Heart right ventricle (tissue), 16 donors: ENCODE measurements at places on chromosomes 5 and 9. TPM values are rescaled to one million over a fixed set of nuclear protein-coding genes. Genes with fewer than 3 reads are reported as not detected.

DNA sequence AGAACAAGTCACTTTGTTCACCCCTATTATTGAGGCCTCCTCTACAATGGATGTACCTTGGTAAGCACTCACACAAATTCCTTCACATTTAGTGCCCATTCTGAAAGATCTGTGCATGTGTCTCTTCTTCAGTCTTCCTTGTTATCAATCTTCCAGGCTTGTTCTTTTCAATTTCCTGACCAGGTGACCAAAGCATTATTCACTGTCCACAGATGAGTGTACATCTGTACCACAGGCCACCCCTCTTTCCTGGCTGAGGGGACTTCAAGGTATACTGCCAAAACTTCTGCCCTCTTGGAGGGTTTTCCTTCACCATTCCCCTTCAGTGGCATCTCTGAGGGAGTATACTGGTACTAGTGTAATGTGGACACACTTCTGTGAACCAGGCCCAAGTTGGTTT, 25.5 kb upstream of the STOM start:
- H3K4me3 ChIP-seq, result no peak overlapping the region
- H3K27ac ChIP-seq, result no peak overlapping the region
- H3K27me3 ChIP-seq, result no peaks in the 10 kb centered on the region
- no peaks in the 10 kb centered on the region for H3K36me3 ChIP-seq
- no peaks in the 10 kb centered on the region for H3K4me1 ChIP-seq

DNA sequence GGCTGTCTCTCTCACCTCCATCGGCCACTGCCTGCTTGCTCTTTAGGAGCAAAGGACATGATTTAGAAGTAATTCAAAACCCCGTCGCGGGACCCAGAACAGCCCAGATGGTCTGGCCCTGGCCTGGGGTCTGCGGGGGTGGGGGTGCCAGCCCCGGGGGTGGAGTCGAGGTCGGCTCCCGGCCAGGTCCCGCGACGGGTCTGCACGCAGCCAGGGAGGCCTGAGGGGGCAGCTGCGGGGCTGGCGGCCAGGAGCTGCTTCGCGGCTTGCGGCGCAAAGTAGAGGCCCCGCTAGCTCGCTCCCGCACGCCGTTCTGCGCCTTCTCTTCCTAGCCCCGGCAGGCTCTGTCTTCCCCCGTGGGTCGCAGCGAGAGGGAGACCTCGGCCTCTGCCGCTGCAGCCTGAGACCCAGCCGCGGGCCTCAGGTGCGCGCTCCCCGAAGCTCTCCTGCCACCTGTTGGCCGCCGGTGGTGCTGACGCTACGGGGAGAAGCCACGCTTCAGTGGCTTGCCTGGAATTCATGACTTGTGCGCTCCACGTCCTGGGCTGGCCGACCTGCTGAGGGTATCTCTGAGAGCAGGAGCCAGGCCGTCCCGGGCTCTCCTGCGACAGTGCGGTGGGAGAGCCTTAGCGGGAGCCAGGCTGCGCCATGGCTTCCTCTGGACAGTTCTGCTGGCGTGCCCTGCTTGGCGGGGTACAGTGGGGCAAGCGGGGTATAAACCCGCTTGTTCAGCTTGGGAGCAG, 157.2 kb upstream of the PITX1 start:
- DNase-seq, result peak; percentile 63
- no peak overlapping the region for H3K27ac ChIP-seq
- H3K4me1 ChIP-seq, result peaks cover 7% of the 10 kb centered on the region
- H3K27me3 ChIP-seq, result peaks cover 62% of the 10 kb centered on the region

Gene ECM2
- total RNA-seq, result 8.7 TPM

Gene ABO
- 1.6 TPM for total RNA-seq

Gene PCDHA7
- total RNA-seq, result not detected

DNA sequence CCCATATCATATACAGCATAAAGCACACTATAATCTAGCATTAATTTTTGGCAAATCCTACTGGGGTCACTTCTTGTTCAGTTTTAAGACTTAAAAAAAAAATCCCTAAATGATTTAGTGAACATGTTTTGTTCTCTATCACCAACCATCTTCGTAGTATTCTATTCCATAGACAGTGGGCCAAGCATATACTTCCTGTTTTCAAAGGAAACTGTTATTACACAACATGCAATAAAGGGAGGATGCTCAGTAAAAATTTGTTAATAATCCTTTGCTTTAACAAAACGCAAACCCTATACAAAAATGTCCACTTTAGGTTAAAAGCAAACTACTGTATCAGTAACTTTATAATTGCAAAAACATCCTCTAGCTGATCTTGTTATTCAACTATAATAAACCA, 13.0 kb downstream of the CCNH start:
- no peaks in the 10 kb centered on the region for H3K4me1 ChIP-seq
- H3K36me3 ChIP-seq, result peaks cover 94% of the 10 kb centered on the region
- no peak overlapping the region for H3K27ac ChIP-seq
- H3K27me3 ChIP-seq, result no peaks in the 10 kb centered on the region
- DNase-seq, result no peak
- no peak overlapping the region for H3K4me3 ChIP-seq

DNA sequence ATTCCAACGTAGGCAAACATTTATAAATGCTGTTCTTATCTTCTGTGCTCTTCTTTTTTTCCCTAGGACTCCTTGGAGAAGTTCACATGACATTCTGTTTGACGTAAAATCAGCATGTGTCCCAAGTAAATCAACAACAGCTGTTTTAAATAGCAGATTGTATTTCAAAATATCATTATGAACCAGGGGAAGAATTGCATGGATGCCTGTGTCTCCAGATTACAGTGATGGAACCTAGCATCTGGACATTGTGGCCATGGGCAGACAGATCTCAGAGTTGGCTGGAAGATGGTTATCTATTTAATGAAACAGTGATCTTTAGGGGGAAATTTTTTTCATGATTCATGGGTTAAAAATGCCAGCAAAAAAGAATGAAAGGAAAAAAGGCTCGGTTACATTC, 222.0 kb downstream of the MAN2A1 start:
- H3K36me3 ChIP-seq, result no peaks in the 10 kb centered on the region
- H3K4me1 ChIP-seq, result no peaks in the 10 kb centered on the region
- no peak overlapping the region for H3K27ac ChIP-seq

Gene OBP2B
- not detected for total RNA-seq

DNA sequence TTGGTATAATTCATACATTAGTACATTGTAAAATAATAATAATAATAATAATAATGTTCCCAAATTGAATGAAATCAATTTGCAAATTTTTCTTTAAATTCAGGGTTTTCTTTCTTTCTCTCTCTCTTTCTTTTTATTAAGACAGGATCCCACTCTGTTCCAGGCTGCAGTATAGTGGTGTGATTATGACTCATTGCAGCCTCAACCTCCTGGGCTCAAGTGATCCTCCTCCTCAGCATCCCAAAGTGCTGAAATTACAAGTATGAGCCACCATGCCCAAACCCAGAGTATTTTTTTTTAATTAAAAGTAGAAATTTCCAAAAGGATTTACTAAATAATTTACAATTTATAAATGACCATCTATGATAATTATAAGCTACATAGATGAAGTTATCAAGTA, 117.7 kb downstream of the HOMER1 start:
- no peaks in the 10 kb centered on the region for H3K4me1 ChIP-seq
- H3K27ac ChIP-seq, result no peak overlapping the region
- H3K4me3 ChIP-seq, result no peak overlapping the region
- DNase-seq, result no peak

Gene CEL
- 6.4 TPM for total RNA-seq

- no peaks in the 10 kb centered on the region for H3K27me3 ChIP-seq
- no peaks in the 10 kb centered on the region for H3K36me3 ChIP-seq
- H3K27ac ChIP-seq, result peak overlapping the region; percentile 19
- no peak overlapping the region for H3K4me3 ChIP-seq
- H3K4me1 ChIP-seq, result no peaks in the 10 kb centered on the region
Observed at GRCh38 chr9:87554976-87555375, 57.3 kb downstream of the DAPK1 start.
